ENCODE measurements at places on chromosomes 2 and 18.

DNA sequence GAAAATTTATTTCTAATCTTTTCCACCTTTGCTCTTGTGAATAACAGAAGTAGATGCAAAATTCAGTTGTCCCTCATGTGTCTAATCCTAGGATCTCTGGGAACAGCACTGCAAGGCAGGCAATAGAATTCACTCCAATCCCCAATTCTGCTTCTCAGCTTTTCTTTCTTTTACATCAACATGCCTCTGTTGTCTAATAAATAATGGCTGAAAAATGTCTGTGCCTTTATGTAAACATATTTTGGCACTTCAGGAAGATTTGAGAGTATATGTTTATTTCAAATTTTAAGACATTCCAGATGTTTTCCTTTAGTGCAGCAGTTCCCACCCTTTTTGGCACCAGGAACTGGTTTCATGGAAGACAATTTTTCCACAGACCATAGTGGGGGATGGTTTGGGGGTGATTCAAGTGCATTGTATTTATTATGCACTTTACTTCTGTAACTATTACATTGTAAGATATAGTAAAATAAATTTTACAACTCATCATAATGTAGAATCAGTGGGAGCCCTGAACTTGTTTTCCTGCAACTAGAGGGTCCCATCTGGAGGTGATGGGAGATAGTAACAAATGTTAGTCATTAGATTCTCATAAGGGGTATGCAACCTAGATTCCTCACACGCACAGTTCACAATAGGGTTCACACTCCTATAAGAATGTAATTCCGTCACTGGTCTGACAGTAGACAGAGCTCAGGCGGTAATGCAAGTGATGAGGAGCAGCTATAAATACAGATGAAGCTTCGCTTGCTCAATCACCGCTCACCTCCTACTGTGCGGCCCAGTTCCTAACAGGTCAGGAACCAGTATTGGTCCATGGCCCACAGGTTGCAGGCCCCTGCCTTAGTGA lies 590.3 kb upstream of the CNTNAP5 start:
- no peak for DNase-seq

DNA sequence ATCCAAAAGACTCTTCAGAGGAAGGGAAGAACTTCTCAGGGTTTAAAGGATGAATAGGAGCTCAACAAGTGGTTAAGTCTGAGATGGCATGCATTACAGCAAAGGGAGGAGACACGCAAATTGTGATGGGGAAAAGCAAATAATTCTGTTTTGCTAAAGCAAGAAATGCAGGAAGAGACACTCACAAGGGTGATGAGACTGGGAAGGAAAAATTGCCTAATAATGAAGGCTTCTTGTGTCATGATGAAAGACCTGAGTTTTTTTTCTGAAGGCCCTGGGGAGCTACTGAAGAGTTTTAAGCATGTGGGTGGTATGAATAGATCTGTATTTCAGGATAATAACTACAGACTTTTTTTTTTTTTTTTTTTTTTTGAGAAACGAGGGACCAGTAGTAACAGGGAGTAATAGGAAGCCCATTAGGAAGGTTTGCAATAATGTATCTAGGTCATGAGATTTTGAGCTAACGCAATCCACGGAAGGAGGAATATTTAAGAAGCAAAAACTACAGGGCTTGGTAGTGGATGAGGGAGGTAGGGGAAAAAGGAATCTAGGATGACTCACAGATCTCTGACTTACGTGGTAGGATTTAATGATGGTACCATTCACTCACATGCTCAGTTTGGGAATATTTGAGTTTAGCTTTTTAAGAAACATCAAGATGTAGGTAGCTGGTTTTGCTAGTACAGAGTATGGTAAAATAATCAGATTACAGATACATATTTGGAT lies 16.0 kb upstream of the SERPINB3 start:
- no peak for DNase-seq

DNA sequence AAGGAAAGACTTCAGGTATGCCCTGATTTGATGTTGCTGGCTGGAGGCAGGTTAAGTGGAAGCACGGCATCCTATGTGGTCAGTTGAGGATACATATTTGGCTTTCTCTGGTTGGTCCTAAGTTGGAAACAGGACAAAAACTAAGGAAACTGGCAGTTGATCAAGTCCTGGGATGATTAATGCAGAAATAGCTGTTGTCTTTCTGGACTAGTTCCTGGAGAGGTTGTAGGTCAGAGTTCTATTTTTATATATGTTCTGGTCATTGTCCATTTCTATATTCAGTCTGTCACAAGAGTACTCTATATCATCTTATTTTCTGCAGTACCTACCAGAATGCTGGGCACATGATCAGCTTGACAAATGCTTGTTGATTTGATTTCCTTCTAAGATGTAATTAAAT lies 4.0 kb upstream of the SLC35F5 start:
- no peak for DNase-seq

DNA sequence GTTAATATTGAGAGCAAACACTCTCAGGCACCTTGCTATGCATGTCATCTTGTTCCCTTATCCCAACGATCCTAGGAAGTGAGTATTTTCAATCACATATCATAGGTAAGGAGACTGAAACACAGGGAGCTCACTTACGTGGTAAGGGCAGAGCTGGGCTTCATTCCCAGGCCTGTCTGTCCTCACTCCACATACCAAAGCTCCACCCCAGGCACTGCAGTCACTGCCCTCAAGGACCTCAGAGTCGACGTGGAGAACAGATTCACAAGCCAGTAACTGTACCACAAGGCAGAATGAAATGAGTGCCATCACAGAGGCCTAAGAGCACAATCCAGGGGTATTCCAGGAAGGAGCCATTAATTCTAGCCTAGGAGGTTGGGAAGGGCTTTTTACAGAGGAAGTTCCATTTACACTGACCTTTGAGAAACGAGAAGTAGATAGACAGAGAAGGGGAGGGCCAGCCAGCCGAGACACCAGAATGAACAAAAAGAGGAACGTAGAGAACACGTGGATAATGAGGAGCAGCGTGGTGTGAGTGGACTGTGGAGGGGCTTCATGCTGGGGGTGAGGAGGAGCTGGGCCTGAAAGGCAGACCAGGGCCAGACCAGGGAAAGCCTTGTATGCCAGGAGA lies 48.6 kb downstream of the KIAA2012 start:
- peak; percentile 40 for DNase-seq

GRCh38 chr2:97267411-97268074 lies 154.6 kb downstream of the ANKRD36 start:
- DNase-seq, result peak; percentile 0

GRCh38 chr2:145206496-145207281 lies 686.8 kb upstream of the ZEB2 start:
- DNase-seq, result no peak

DNA sequence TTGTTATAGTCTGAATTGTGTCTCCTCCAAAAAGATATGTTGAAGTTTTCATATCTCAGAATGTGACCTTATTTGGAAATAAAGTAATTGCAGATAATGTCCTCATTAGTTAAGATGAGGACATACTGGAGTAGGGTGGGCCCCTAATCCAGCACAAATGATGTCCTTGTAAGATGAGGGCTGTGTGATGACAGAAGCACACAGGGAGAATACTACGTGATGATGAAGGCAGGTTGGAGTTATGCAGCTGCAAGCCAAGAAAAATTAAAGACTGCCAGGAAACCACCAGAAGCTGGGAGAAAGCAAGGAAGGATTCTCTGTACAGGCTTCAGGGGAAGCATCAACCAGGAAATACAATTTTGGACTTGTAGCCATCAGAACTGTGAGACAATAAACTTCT lies 58.3 kb upstream of the PNPT1 start:
- no peak for DNase-seq

GRCh38 chr18:73780218-73780617 lies 367.4 kb downstream of the FBXO15 start:
- no peak for DNase-seq

DNA sequence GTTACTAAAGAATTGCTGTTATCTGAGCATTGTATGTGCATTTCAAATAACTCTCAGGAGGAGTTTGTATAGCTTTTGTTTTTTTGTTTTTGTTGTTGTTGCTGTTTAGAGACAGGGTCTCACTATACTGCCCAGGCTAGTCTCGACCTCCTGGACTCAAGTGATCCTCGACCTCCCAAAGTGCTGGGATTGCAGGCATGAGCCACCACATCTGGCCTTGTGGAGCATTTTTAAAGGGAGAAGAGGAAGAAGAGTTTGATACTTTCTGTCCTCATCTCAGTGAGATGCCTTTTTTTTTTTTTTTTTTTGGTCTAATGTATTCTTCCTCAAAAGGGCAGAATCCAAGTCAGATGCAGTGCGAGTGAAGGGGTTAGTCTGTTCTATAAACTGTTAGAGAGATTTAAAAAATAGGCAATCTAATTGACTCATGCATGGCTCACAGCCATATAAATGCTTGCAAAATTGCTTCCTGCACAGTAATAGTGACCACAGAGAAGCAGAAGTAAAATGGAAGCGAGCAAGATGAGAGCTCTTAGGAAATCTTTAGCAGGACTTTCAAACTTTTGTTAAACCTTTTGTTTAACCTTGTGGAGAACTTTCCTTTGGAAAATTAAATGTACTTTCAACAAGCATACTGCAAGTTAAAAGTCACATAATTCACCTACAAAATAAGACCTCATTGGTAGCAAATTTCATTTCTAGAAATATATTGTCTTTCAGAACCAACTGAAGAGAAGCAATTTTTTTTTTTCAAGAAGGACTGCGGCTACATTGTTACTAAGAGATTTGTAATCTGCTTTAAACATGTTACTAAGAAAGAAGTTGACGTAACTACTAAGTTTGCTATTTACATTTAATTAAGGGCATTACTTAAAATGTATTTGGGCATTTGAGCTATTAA lies 52.3 kb upstream of the ROCK1 start:
- no peak for DNase-seq

GRCh38 chr18:79453816-79454735 lies 58.3 kb downstream of the NFATC1 start:
- no peak for DNase-seq

- no peak for DNase-seq
These were observed 131.1 kb downstream of the LTBP1 start for GRCh38 chr2:33077844-33078243.

DNA sequence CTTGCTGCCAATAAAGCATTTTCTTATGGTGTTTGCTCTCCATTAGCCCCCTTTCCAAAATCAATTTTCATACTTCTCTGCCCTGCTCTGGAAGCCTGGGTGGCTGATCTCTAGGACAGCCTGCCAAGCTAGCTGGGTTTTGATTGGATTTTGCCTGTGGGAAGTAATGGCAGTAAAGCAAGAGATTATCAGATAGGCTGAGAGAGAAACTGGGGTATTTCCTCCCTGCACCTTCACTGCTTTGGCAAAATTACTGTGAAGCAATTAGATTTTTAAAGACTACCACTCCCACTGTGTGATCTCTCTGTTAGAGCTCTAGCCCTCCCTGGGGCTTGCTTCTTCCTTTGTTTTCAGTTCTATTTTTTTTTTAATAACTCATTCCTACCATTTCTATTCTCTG lies 223.8 kb downstream of the DLGAP1 start:
- no peak for DNase-seq

DNA sequence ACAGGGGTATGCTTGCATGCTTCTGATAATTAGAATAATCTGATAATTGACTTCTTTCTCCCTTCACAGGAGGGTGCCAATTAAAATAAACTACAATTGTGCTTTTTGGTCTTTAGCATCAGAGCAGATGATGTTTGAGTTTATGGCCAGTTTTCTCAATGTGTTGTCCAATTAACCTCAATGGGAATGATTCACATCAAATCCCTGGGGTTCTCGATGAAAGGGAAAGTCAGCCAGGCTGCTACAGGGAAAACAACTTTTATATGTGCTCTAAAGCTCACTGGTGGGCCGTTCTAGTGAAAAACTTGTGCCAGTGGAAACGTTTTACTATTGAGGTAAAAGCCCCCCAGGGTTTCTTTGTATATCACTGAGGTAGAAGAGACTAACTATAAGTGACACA lies 887.3 kb upstream of the CRIM1 start:
- DNase-seq, result no peak

DNA sequence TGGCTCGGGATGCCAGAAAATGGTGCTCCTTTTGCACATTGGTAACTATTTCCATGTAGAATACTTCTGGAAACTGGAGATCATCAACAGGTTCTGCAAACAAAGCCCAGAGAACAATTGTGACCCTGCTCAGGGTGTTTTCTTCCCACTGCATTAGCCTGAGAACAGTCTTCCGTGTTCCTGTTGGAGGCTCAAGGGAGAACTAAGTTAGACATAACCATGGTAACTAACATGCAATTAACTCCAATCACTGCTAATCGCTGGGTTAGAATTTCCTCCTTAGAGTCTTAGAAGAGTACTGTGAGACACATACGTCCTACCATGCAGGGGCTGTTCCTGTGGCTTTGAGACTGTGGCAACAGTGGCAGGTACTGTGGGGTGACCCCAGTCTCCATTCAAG lies 36.0 kb upstream of the PDIA6 start:
- DNase-seq, result no peak

- no peak for DNase-seq
These were observed 148.2 kb downstream of the FAM161A start for GRCh38 chr2:61705625-61706024.

GRCh38 chr2:8328217-8328616 lies 353.6 kb upstream of the ID2 start:
- DNase-seq, result no peak

- DNase-seq, result no peak
These were observed 30.2 kb downstream of the GLI2 start for GRCh38 chr2:120765678-120766469.

DNA sequence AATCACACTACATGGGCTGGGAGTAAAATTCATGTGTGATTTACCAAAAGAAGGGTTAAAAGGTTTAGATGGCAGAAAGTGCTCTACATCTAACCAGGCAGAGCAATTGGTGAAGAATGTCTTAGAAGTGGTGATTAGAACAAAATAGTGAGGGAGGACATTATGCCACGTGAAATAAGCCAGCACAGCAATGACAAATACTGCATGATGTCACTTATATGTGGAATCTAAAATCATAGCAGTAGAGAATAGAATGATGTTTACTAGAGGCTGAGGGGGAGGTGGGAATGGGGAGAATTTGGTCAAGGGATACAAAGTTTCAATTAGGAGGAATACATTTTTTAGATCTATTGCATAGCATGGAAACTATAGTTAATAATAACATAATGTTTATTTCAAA lies 253.3 kb downstream of the KCNS3 start:
- no peak for DNase-seq

GRCh38 chr2:165952741-165953211 lies 800 bp downstream of the TTC21B start:
- no peak for DNase-seq

DNA sequence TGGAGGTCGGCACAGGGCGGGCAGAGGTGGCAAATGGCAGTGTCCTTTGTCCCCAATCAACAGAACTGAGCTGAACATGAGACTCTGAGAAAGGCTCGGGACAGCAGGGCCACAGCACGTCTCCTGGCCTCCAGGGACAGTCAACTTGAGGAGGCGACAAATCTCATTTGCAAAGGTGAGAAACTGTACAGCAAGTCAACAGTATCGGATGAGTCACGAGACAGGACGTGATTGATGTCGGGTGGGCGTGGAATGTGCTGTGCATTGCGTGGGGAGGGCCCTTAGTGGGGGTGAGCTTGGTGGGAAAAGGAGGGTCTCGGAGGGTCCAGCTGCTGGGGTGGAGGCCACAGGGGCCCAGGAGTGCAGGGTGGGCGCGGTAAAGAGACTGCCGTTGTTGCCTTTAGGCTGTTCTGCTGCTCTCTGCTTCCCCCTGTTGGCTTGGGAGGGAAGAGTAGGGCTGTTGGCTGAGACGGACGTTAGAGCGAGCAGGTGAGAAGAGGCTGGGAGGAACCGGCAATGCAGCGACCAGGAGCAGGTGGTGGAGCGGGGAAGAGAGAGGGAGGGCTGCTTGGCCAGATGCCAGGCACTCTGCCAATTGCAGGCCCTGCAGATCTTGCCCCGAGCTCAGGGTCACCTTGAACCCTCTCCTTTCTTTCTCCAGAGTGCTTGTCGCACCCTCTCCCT lies 164.3 kb downstream of the BCL2 start:
- DNase-seq, result peak; percentile 68

- DNase-seq, result no peak
These were observed 107.6 kb upstream of the ODC1 start for GRCh38 chr2:10555810-10556111.
